ENCODE measurements at places on chromosomes 11 and 22.
A peak's percentile ranks its signal among the peaks of the same experiment; 100 is the strongest.

- DNase-seq = peak; percentile 75
Measured at GRCh38 chr22:44574057-44574639, 76.1 kb upstream of the RTL6 start.

DNA sequence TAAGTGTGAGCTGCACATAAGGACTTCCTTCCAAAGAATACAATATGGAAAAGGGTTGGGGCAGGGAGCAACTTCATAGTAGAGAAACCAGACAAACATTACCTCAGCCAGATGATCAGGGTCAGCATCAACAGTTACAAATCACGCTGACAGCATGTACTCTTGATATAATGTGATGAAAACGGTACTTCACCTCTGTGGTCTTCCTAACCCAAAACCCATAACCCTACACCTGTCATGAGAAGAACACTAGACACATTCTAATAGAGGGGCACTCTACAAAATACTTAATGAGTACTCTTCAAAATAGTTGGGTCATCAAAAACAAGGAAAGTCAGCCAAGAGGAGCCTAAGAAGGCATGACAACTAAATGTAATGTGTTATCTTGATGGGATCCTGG is 43.9 kb downstream of the RRAS2 start:
- DNase-seq = no peak

- peak; percentile 66 for DNase-seq
Measured at GRCh38 chr11:62108017-62108750, 15.6 kb upstream of the INCENP start.

DNA sequence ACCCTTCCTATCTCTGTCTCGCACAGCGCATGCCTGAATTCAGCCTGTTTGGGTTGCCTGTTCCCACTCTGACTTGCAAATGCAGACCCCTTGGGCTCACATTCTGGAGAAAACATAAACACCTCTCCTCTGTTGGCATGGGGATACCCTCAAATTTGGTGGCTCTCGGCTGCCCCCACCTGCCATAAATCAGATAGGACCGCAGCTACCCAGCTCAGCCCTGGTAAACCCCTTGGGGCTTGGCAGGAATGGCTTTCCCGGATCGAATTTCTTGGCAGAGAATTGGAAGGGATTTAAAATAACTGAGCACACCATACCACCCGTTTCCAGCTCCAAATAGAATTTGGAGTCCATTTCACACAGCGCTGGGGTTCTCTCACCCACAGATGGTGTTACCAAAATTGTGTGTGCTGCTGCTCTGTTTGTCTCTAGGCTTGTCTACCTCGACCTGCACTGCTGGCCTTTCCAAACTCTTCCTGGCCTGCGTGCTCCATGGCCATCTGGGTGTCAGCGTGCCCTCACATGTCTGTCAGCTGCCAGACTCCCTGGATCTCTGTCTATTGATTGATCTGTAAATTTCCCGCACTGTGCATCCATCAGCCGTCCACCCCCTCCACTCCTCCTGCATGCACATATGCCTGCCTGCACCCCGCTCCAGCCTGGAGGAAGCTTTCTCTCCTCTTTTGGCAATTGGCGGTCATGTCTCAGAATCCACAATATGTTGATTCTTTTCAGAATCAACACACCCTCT is 134.0 kb downstream of the NTM start:
- DNase-seq = no peak

GRCh38 chr22:25748704-25749103 is 6.7 kb downstream of the MYO18B start:
- no peak for DNase-seq
